ENCODE measurements at places on chromosomes 6 and 20.

DNA sequence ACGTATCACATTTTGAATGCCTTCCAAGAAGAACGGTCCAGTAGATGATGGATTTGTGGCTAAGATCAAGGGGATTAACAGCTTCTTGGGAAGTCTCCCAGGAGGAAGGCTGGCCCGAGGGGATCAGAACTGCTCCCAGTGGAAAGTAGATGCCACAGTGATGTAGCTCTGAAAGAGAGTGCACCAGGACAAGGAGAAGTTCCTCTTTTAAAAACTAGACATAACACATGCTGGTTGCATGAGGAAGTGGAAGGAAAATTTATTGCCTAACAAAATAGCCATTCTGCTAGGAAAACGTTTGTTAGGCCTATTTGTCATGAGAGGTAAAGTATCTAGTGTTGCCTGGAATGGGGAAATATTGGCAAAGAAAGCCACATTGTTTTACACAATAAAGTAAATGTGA is 87.8 kb downstream of the CDH26 start:
- DNase-seq = no peak

GRCh38 chr20:2280082-2280481 is 15.7 kb upstream of the TGM3 start:
- no peak for DNase-seq

DNA sequence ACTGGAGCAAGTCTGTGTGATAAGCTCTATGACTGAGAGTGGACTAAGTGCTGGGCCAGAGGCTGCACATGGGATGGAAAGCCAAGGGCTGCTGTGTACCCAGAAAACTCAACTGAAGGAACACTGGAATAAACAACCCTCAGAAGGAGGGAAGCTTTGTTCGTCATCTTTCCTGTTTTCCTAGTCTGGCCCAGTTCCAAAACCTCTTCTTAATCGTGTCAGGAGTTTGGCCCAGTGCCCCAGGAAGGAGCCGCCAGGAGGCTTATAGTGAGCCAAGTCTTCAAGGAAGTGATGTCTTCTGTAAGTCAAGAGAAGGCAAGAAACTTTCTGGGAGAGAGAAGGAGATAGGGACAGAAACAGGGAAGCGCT is 23.3 kb upstream of the TOP1 start:
- DNase-seq = peak; percentile 79

- no peak for DNase-seq
These were observed 61.0 kb upstream of the NHSL1 start for GRCh38 chr6:138560130-138560860.

GRCh38 chr6:158516098-158516497 is 43.8 kb upstream of the TMEM181 start:
- DNase-seq = no peak

DNA sequence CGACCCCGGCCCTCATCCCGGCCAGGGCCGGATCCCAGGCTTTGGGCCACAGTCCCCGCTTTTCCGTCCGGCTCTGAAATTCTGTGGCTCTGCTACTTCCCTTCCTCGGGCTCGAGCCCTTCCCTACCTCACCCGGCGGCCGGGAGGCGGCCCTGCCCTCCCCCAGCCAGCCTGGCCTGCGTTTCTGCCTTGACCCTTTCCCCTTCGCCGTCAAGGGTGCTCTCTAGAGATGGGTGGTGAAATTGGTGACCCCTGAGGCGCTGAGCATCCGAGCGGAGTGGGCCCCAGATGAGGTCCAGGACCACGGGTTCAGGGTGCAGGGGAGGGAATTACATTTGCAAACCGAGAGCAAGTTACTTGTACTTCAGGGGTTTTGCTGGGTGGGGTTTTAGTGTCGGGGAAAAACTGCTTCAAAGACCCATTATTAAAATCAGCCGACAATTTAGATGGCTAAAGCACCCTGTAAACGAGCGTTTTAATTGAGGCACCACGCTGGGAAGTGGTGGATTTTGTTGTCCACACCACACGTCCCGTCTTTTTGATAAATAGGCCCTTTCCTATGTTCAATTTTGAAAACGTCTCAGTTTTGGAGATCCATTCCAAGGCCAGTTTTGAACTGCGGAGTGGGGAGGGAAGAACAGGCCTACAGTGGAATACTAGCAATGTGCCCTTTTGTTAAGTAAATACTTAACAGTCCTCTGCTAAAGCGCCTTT is 9.9 kb downstream of the TFAP2A start:
- DNase-seq = no peak

DNA sequence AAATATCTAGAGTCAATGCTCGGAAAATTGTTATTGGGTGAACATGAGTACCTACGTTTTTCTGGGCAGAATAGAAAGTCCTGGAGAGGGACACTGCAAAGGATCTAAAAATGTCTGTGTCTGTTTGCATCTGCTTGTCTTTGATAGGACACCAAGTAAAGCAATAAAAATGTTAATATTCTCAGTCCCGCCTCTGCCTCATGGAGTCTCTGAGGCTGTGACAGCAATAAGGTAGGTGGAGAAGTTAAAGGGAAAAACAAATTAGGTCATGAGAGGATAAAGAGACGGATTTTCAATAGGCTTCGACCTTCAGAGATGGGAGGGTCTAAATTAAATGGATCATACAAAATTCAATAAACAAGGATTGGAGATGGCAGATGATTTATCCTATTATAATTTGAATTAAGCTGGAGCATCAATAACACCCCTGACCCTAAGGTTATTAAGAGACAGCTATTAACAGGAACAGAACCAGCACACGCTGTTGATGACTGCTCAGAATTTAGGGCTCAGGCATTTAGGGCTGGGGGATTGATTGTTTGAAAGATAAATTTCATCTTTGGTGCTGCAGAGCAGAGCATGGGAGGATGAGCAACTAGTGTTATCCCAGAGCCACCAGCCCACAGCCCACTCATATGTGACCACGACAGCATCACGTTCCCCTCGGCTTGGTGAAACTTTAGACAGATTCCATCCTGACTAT is 620.3 kb upstream of the CDH4 start:
- DNase-seq = no peak

DNA sequence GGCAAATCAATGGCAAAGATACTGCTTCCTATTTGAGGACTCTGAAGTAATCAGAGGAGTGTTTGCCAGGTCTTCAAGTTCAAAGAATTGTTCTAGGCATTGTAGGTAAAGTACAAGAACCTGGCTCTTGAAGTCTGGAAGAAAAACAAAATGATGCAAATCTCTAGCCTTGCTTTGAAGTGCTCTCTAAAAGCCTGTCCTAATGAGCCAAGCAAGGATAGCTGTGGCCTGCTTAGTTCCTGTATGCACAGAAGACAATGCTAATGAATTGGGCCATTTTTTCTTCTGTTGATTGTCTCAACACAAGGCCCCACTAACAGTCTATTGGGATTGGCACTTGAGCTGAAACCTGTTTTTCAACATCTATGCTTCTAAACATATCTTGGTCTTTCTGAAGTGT is 165.0 kb upstream of the POU3F2 start:
- DNase-seq = peak; percentile 48

DNA sequence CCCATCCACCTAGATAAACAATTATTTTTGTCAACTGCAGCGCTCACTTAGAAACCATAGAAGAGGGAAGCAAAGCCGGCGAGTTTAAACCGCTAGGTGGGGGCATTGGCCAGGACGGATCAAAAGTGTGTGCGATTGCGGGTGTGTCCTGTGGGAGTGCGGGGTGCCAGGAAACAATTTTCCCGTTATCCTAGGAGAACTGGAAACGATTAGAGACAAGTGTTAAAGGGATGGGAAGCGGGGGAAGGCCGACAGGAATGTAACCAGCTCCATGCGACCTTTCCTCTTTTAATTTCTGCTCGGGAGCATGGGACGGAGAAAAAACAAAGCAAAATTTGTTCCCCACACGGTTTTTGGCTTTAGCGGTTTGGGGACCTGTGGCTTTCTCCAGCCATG is 2.8 kb upstream of the HTR1B start:
- no peak for DNase-seq

GRCh38 chr6:137800762-137801161 is 66.3 kb upstream of the TNFAIP3 start:
- no peak for DNase-seq

GRCh38 chr20:50120935-50121693 is 8.2 kb upstream of the UBE2V1 start:
- DNase-seq = peak; percentile 63

DNA sequence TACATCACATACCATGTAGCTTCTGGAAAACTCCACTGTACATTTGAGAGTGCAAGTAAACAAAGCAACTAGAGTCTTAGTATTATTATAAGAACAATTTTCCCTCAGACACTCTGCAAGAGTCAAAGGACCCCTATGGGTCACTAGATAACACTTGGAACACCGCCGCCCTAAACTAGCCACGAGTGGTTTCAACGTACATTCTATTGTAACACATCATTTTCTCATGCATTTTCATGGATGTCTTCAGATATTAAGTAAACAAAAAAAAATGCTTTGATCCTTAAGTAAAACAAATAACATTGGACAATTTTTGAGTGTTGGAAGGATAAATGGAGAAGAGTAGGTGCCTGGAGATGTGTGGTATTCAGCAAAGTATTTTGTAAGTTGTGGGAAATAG is 3.2 kb upstream of the RNF146 start:
- DNase-seq = no peak

DNA sequence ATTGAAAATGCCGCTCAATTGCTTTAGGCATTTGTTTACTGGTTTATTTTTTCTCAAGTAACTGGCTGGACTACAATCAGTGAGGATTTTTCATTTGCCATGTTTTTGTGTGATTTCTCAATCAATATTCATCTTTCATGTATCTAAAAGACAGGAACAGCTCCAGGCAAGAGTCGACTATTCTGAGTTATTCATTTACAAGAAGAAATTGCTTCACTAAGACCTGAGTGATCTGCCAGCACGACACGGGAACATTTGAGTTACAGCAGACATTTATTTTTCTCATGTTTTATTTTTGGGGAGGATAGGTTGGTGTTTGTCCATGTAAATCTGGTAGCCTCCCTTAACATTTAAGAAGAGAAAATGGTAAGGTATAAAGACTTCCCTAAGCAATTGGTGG is 124.1 kb downstream of the CBLN4 start:
- no peak for DNase-seq

DNA sequence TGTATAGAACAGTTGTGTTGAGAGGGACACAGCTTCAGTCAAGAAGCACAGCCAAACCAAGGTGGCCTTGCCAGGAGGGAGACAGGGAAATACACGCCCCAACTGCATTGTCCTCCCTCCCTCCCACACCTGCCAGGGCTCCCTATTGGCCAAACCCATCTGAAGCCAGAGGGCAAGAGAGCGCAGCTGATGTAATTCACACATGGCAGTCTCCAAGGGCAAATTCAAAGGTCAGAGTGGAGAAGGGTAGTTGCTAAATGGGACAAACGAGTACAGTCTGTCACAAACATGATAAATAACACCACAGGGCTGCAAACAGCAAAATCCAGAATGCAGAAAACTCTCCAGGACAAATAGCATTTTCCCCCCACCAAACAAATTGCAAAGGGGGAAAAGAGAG is 23.2 kb upstream of the PPP1R16B start:
- no peak for DNase-seq

DNA sequence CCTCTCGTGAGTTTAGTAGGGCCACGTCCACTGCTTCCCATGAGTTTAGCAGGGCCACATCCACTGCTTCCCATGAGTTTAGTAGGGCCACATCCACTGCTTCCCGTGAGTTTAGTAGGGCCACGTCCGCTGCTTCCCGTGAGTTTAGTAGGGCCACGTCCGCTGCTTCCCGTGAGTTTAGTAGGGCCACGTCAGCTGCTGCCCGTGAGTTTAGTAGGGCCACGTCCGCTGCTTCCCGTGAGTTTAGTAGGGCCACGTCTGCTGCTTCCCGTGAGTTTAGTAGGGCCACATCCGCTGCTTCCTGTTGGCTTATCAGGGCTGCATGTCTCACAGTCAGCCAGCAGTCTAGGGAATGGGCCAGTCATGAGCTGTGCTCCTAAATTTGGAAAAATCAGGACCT is 113.7 kb upstream of the QKI start:
- no peak for DNase-seq

- DNase-seq = no peak
These were observed 4.3 kb downstream of the EYA4 start for GRCh38 chr6:133245422-133245903.

- DNase-seq = no peak
These were observed 31.1 kb downstream of the SERPINB6 start for GRCh38 chr6:2940010-2940850.

GRCh38 chr6:1619098-1619672 is 9.5 kb downstream of the FOXC1 start:
- DNase-seq = no peak

DNA sequence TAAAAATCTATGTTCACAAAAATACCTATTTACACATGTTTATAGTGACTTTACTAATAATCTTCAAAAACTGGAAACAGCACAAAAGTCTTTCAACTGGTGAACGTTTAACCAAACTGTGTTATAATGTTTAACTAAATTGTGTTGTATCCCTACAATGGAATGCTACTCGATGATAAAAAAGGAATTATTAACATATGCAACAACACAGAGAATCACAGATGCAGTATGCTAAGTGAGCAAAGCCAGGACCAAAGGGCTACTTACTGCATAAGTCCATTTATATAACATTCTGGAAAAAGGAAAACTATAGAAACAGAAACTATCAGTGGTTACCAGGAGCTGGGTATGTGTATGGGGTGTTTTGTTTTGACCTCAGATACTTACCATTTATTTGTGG is 602.2 kb upstream of the BTBD3 start:
- DNase-seq = no peak

DNA sequence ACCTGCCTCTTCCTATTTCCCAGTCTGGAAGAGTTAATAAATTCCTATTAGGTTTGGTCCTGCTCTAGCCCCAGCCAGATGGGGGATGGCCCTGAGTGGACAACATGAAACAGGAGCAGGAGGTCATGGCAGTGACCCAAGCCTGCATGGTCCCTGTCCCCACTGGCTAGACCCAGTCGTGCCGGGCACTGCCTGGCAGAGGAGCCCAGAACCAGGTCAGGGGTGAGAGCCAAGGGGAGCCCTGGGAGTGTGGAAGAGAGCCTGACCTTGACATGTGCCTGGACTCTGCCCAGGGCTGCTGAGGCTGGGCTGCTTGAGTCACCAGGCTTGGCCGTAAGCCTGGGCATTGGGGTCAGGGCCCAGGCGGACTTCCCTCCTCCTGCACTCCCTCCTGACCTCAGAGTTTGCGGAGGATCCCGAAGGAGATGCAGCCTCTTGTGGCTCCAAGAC is 3.6 kb downstream of the AVP start:
- DNase-seq = no peak

GRCh38 chr6:85465762-85466161 is 15.9 kb downstream of the NT5E start:
- DNase-seq = no peak

Measured in NCI-H2029 (cell line).